Osteoblast (primary cell): ENCODE measurements at places on chromosomes 2 and 18.
A peak's percentile ranks its signal among the peaks of the same experiment; 100 is the strongest.

- no peak for DNase-seq
Measured at GRCh38 chr2:36502081-36502480, 95.9 kb downstream of the FEZ2 start.

DNA sequence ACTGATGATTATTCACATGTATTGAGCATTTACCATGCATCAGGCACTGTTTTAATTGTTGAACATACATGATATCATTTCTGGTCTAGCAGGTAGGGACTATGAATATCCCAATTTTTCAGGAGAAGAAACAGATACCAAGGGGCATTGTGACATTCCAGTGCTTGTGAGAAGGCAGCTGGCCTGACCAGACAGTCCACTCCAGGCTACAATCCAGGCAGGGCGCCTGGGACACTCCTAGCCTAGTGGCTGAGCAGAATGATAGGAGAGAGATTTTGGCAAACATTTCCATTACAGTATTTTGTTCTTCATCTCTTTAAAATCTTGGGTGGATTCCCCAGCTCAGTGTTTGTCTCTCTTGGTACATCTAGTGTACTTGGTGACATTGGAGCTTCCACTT, 24.9 kb downstream of the ZNF892 start:
- no peak for DNase-seq

GRCh38 chr2:73037947-73038585, 33.4 kb downstream of the SFXN5 start:
- no peak for DNase-seq

- no peak for DNase-seq
Measured at GRCh38 chr2:68726608-68727367, 7.8 kb upstream of the ARHGAP25 start.

DNA sequence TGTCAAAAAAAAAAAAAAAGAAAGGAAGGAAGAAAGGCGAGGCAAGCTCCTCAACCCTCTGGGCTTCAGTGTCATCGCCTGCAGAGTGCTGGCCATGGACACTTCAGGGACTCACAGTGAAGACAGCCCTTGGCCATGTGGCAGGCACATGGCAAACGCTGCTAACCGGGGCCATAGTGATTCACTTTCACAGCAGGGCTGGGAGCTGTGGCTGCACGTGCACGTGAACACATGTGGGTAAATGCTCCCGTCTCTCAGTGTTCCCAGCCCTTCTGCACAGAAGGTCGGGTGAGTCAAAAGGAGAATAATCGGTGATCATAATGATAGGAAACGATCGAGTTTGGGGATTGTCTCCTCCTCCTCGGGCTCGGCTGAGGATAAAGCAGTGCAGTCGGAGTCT, 46.1 kb upstream of the UBE2F start:
- DNase-seq: peak; percentile 80

DNA sequence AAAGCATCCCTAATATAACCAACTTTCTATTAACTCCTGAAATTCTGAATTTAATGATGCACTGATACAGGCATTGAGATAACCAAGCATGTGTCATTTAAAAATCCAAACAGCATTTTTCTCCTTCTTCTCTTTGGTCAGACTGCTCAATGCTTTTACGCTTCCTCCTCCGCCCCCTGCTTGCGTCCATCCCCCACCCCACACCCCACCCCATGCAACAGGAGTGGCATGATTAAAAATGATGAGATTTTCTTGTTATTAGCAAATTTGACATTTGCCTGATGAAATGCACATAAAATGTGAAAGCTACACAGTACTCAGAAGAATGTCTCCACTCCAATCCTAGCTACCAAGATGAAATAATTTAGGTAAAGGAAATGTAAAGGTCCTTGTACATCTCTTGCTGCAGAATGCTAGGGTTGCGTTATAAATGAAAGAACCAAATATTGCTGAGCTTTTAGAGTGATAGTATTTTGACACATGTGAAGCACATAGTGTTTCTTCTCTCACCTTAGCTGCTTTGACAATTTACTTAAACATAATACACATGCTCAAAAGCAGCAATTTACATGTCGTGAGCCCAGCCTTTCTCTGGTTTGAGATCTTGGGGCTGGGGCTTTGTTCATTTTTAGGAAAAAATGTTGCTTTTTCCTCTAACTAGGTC, 263.8 kb downstream of the MEIS1 start:
- no peak for DNase-seq

DNA sequence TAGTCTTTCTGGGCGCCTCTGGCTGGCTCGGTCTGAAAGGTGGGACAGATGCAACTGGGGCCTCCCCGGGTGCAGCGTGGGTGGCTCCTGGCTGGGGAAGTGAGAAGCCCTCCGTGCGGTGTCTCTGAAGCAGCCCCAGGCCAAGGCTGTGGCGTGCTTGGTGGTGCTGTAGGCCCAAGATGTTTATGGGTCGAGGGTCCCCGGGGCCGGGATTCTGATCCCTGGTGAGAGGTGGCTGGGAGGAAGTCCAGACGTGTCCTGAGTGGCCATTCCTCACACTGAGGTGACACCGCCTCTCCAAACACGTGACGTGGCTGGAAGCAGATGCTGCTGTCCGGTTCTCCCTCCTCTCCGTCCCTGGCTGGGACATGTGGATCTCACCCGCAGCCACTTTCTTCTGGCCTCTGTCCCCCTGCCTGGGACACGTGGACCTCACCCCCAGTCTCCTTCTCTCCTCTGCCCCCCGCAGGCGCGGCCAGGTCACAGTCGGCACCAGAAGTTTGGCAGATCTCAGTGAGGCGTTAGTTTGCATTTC, 12.6 kb downstream of the RTP5 start:
- no peak for DNase-seq

DNA sequence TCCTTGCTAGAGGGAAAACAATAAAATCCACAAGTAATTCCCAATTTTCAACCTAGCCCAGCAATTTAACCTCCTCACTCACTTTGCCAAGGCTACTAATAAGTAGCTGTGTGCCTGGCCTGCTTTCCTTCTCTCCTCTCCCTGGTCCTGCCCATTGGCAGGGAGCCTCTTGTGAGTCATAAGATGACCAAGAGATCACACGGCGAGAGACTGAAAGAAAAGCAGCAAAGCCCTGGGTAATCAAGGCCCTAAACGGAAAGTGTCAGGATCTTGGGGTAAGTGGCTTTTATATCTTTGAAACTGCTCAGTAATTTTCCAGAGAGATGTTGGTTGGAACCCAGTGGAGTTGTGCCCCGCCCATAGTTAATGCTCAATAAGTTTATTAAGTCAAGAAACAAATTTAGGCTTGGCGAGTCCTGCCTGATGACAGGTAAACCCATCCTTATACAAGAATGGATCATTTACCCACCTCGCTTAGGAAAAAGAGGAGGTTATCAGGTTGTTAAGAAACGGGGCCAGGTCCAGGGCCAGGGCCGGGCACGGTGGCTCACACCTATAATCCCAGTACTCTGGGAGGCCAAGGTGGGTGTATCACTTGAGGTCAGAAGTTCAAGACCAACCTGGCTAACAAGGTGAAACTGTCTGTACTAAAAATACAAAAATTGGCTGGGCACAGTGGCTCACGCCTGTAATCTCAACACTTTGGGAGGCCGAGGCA, 10.0 kb upstream of the ADAM17 start:
- DNase-seq: peak; percentile 93

GRCh38 chr18:59140302-59140885, 710 bp downstream of the SEC11C start:
- peak; percentile 85 for DNase-seq

DNA sequence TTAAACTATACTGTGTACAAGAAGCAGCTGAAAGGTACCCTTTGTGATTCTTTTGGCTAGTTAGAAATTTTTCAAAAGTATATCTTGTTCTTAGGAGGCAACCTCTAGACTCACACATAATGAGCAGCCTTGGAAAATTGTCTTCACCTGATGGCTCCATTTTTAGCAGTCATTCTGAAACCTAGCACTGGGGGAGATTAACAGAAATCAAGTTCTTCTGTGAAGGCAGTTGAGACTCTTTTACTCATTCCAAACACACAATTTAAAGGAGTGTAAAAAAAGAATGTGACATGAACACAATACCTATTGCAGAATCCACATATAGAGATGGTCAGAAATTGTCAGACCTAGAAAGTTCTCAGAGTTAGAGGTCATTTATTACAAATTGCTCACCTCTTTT, 197.7 kb downstream of the UBE2E3 start:
- DNase-seq: no peak

DNA sequence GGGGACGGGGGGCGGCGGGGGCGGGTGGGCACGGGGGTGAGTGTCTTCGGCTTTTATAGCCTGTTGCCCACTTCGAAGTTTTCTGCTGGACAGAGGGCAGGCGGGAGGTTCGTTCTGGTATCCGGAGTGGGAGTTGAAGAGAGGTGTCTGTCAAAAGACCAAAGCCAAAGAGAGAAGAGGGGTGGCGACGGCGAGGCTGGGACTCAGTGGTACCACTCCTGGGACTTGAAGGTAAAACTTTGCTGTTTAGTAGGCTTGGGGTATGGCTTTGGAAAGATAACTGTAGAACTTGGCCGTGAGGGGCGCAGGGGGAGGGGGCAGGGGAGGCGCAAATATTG, 215.8 kb upstream of the DTNA start:
- DNase-seq: peak; percentile 61

GRCh38 chr2:162623888-162624287, 214.7 kb downstream of the KCNH7 start:
- no peak for DNase-seq

DNA sequence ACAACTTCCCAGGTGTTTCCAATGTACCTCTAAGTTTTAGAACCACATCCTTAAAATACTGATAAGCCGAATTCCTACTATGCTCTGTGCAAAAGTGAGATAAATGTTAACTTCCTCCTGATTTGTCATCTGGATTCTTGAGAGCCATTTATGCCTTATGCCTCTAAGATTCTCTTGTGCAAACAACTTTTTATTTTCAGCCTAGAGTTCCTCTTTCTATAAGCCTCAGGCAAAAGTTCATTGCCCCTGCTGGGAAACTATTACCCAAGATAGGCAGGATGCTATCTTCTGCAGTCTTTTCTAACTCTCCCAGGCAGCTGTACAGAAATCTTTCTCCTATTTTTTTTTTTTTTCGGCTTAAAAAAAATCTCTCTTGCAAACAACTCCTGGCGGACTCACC, 216.1 kb downstream of the KCNJ3 start:
- no peak for DNase-seq

DNA sequence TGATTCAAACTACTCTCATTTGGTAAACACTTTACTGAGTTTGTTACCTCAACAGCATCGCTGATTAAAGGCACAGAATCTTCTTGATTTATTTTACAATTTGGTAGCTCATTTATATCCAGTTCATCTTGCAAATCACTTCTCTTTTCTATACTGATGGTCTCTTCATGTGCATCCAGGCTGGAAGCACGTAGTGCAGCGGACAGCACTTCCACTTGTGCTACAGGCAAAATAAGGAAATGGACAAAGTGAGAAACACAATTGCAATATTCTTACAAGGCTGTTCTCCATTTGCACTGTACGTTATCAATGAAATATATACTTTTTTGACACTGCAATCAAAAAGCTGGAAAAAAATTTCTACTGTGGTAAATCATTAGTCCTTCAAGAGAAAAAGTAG, 51.0 kb downstream of the PPP4R1 start:
- DNase-seq: no peak

DNA sequence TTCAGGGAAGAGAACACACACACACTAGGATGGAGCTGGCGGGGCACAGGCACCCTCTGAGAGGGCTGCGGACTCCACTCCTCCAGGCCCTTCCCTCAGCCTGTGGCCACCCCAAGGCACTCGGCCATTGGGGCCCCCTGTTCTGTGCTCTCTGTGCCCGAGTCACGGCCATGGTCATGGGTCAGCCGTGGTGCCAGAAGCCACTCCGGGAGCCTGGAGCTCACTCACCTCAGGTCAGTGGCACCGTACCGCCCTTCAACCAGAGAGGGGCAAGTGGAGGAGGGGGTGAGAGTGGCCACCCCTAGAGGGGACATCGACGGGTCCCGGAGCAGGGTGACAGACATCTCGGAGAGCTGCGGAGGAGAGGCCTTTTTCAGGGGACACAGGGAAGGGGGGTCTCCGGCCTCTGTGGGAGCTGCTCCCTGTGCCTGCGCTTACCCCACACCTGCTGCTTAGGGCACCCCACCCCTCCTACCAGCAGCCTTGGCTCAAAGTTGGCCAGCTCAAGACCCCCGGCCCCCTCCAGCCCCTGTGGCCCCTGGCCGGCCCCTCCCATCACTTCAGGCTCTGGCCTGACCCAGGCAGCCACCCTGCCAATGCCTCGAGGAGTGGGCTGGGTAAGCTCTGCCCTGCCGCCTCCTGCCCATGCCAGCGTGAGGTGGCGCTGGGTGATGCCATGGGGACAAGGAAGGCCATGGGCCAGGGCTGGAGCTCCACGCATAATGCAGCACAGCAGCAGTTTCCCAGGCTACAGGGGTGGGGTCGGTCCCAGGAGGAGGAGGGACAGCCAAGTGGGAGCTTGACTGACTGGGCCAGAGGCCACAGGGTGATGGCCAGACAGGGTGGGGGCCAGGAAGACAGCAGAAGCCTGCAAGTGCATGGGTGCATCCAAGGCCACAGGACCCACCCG, 29.3 kb downstream of the AQP12A start:
- no peak for DNase-seq

DNA sequence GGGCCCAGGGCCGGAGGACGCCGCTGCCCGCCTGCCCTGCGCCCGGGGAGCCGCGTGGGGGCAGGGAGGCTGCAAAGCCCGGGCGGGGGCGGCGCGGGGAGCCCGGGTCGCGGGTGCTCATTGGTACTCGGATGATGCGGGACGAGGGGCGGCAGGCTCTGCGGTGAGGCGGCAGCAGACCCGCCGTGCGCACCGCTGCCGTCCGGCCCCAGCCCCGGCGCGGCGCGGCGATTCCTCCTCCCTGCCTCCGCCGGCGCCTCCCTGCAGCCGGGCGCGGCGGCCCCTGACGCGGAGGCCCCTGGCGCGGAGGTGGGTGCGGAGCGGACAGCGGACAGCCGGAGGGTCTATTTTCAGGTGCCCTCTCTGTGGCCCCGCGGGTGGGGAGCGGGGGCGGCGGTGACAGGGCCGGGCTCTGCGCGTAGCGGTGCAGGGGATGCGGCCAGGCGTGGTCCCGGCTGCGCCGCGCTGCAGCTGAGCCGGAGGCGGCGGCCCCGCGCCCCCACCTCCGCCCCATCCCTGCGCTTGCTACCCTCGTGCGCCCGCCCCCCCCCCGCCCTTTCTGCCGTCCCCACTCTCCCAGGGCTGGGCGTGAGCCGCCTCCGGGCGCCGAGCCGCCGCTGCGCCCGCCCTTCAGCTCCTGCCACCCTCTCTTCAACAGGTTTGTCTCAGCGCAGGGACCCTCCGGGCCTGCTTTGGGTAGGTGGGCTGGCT, 640 bp downstream of the SPTBN1 start:
- peak; percentile 92 for DNase-seq
